ENCODE measurements at places on chromosomes 1 and 21. TPM values are rescaled to one million over a fixed set of nuclear protein-coding genes. Genes with fewer than 3 reads are reported as not detected.

DNA sequence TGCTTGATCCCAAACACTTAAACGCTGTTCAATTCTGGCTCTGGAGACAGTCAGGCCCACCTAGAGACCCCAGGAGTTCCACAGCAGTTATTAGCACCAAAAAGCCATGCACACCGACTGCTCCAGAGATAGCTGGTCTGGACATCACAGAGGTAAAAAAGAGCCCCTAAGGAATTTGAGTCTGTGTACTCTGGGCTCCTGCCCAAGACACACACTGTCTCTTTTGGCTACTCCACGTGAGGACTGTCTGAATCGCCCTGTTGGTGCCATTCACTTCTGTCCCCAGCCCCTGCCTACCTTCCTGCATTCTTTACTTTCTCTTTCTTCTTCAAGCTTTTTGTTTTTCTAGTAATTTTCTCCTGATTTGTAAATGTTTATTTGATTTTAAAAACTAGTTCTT, 197.4 kb downstream of the ADGRL2 start:
- no peak for DNase-seq

GRCh38 chr1:10304295-10304694, 93.9 kb downstream of the KIF1B start:
- DNase-seq, result no peak

- DNase-seq, result no peak
Measured at GRCh38 chr1:163610486-163610885, 288.7 kb downstream of the NUF2 start.

- DNase-seq, result peak; percentile 31
Measured at GRCh38 chr1:43691871-43692815, 15.2 kb upstream of the ST3GAL3 start.

DNA sequence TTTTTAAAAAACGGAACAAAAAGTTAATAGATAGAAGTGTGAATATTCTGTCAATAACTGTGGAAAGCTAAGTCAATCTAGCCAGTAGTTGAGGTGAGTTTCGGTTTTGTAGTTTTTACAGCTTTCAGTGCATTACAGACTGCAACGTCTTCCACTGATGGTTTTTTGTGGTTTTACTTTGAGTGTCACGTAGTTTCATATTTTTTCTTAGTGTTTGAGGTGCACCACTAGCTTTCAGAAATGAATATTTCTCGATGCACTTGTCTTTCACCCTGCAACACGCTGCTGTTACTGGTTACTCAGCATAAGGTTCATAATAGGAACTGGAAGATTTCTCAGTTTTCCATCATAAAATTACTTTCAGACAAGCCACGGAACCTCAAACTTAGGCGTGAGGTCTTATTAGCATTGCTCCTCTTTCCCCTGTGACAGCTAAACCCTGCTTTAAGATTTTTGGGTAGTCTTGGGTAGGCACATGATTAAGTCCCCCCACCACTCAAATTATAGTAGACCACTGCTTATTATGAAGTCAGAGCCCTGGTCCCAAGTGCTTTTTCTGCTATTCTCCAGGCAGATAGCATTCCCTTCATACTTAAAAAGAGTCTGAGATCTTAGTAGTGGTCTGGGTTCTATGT, 1412.7 kb downstream of the KCNT2 start:
- no peak for DNase-seq

DNA sequence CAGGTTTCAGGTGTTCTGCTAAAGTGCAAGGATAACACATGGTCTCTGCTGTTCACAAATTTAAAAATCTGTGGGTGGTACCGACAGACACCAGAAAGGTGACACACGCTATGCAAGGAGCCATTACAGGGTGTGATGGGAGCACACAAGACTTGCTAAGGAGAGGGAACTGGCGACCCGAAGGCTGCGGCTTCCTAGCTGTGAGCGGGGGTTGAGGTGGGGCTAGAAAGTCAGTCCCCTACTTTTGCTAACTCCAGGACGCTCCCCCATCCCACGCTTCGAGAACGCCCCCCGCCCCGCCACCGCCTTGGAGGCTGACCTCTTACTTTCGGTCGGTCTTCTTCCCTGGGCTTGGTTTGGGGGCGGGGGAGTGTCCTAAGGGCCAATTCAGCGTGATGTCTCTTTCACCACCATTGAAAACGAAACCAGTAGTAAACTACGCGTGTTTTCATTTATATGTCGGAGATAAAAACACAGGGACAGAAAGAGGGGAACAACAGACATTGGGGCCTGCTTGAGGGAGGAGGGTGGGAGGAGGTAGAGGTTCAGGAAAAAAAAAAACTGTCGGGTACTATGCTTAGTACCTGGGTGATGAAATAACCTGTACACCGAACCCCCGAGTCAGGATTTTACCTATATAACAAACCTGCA, 1.1 kb downstream of the CKS1B start:
- no peak for DNase-seq

DNA sequence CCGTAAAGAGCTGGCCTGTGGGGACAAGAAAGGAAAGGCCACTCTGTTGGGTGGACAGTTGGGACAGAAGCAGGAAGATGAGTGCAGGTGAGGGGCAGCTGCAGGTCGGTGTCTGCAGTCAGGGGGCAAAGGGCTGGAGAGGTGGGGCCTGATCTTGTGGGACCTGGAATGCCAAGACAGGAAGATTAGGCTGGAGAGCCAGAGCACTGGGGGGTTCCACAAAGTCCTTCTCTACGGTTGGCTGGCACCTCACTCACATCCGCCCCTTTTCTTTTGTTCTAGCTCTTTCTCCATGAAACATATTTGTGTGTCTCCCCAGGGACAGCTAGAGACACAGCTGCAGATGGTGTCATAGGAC, 404.1 kb downstream of the PTPRU start:
- no peak for DNase-seq

DNA sequence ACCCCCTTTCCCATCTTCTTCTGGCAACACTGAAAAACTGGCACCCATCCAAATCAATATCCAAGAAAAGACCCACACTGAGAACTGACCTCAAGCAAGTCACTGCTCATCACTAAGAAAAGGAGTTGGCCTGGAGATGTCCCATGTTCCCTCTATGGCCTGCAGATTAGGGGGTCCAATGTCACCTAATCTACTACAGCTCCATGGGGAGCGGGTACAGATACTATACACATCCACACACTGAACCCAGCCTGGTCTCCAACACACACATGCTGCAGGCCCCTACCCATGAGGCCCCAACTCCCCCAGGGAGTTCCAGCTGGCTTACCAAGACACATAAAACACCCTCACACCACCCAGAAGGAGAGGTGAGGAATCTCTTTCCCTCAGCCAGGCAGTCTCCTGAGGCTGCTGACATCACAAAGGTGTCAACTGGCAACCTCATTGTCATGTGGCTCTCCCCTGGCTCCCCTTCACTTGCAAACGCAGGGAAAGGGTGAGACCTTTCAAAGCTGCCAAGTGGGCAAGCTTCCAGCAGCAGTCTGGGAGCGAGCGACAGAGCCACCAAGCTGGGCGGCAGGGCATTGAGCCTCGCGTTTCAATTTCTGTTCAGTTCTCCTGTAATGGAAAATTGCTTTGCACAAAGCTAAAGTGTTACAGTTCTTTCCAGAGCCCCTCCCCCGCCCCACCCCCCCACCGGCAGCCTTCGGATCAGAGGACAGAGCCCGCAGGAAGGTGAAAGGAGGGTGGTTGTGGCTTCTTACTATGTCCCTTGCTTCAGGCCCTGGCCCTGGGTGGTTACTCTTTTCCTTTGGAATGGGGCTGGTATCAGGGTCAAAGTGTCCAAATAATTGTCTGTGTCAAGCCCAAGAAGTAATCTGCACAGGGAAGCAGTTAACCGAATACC, at the start of gene LRRC52:
Gene LRRC52 (plus strand): TSS at position 469 of the 907 bp plus-strand sequence. CDS start 297 bp downstream, at position 766.
- DNase-seq, result peak; percentile 87

DNA sequence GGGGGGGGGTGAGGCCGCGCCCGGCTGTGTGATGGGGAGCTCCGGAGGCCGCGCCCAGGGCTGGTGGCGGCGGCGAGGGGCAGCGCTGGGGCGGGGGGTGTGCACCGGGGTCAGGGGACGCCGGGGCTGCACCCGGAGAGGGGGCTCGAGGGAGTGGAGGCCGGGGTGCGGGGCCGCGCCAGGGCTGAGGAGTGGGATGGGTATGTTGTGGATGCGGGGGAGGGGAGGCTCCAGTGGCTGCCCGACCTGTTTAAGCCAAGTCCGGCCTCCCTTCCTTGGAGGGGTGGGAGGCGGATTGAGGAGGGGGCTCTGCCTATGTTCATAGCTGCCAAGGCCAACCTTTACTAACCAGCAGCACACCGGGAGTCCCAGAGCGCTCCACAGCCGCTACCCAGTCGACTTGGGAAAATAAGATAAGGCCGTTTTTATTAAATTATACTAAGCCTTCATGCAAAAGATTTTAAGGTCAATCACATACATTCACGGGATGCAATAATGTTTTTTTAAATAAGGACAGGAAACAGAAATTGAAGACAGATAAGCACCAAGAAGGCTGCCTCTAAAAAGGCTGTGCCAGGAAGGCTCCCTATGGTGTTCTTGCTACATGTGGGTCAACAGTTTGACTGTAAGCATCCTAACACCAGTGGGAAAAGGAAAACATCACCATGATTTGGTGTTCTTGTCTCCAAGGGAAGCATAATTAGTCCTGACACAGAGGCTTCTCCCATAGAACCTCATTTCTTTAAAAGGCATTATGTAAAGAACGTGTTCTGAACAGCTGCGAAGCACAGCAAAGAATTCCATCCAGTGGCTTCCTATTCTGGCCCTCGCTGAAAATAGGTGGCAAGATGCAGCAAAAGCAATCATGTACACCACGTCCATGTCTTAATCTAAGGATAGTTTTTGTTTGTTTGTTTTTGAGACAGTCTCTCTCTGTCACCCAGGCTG, 626 bp upstream of the HLCS start:
- no peak for DNase-seq

DNA sequence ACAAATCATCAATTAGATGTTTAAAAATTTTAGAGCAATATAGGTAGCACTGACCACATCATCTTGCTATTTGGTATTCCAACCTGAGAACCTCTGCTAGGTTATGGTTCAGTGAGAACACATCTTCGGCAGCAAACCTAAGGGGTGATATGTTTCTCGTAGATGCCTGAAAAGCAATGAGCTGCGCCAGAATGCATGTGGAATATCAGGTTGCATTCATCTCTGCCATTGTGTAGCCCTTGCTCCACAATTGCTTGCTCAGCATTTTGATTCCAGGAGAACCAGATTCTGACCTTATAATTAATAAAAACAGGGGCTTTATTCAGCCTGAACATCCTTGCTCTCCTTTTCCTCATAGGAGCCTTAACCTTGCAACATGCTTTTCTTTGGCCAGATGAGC, 408.1 kb downstream of the USH2A start:
- DNase-seq, result no peak

GRCh38 chr1:997993-998744, 1.7 kb downstream of the HES4 start:
- no peak for DNase-seq

- no peak for DNase-seq
Measured at GRCh38 chr1:23193391-23194118, 23.7 kb downstream of the HTR1D start.

DNA sequence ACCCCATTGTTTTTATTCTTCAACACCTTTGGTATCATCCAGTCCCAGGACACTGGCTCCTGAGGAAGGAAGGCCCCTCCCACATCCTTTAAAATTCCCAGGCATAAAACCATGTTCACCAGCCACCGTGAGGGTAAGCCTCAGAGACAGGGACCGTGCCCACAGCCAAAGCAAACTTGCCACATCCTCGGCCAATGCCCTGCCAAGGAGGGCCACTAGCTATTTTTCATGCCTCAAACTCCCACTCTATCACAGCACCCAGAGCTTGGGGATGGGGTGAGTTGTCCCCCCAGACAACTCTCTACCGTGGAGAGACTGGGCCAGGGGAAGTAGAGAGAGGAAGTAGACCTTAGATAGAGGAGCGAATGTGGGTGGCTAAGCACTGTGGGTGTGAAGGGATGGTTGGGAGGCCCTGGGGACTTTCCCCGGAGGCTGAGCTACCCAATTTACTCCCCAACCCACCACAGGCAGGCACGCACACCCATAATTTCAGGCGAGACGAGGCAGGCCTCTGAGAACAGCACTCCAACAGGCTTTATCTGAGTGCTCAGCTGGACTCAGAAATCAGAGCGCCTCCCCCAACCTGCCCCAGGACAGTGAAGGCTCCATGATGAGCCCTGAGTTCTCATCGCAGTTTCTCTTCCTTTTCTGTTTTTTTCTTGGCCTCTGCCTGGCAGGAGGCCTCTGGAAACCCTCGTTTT, 15.9 kb upstream of the BTG2 start:
- DNase-seq, result peak; percentile 88

The GJA5 gene
- total RNA-seq, result 9.9 TPM

All from cardiac septum (tissue), 1 donor.